ENCODE measurements at places on chromosomes 4 and X.

- DNase-seq: no peak
Measured at GRCh38 chr4:61223385-61223784, 23.3 kb downstream of the ADGRL3 start.

DNA sequence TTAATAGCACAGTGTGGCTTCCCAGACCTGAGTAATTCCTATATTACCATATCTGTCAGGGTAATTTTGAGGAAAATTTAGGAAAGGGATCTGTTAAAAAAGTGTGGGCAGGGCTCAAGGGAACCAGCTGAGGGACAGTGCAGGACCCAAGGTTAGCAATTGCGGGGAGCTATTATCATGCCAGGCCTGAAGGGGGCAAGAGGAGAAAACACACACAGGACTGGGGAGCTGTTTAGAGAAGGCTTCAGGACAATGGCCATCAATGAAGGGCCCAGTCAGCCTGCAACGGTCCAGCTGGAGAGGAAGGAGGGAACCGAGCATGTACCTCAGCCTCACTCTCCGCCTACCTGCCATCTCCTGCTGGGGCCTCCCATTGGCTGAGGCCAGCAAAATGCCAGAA lies 19.0 kb upstream of the NHS start:
- DNase-seq: no peak

DNA sequence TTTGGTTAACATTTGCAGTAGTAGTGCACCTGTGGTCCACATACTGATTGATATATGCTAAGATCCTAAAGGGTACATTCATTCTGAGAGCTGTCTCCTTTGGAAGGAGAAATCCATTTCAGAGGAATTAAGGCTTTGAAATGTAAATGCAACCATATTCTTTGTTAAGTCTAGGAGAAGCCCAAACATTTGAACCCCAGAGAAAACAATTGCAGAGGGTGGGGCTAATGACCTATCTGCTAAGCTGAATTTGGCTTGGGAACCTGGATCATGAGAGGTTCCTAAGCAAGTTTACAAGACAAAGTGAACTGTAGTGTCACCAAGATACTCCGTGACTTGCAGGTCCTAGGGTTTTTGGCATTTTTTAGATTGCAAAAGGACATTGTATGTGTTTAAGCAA lies 41.2 kb downstream of the LAS1L start:
- DNase-seq: no peak

GRCh38 chr4:103364083-103364482 lies 165.9 kb upstream of the CENPE start:
- no peak for DNase-seq

DNA sequence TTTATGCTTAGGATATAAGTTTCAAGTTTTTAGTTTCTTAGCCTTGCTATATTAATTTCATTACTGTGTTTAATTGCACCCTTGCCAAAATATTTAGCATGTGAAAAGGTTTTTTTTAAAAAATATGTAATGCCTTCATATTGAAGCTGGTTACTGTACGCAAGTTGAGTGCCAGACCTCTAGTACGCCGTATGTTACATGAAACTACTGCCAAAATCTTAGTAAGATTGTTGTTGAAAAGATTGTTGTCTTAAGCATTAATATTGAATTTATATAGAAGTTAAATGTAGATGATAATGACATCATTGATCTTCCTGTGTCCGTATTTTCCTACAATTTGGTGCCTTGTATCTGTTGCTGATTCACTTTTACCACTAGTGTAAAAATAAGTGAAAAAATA lies 37.1 kb downstream of the FAM133A start:
- DNase-seq: no peak

- no peak for DNase-seq
Measured at GRCh38 chr4:55395218-55395528, 584 bp upstream of the TMEM165 start.

GRCh38 chr4:1082215-1083182 lies 30.9 kb downstream of the RNF212 start:
- peak; percentile 41 for DNase-seq

DNA sequence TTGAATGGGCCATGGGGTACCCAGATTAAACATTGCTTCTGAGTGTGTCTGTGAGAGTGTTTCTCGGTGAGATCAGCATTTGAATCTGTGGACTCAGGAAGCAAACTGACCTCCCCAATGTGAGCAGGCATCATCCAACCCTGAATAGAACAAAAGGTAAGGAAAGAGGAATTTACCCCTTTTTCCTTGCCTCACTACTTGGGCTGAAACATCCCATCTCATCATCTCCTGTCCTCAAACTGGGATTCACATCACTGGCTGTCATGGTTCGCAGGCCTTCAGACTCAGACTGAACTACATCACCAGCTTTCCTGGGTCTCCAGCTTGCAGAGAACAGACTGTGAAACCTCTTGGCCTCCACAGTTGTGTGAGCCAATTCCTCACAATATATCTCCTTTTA lies 47.1 kb downstream of the TEC start:
- no peak for DNase-seq

DNA sequence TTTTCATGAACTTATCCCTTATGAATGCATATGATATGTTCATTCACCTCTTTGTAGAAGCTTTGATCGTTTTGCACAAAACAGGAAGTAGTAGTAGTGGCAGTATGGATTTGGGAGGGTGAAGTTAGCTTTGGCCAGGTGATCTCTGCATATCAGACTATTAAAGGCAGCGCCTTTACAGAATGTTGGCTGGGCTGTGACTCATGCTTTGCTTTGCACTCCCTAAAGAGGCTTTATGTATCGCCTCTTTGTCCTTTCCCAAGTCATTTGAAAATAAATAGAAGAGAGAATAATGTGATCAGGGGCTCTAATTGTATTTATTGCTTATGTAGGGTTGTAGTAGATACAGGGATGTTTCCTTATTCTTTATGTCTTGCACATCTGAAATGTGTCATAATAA lies 50.4 kb downstream of the SHROOM3 start:
- DNase-seq: no peak

All from T-helper 2 cell (primary cell).